ENCODE measurements at places on chromosomes 1 and 21.

- no peak for DNase-seq
Measured at GRCh38 chr1:21034725-21035628, 141.7 kb downstream of the EIF4G3 start.

DNA sequence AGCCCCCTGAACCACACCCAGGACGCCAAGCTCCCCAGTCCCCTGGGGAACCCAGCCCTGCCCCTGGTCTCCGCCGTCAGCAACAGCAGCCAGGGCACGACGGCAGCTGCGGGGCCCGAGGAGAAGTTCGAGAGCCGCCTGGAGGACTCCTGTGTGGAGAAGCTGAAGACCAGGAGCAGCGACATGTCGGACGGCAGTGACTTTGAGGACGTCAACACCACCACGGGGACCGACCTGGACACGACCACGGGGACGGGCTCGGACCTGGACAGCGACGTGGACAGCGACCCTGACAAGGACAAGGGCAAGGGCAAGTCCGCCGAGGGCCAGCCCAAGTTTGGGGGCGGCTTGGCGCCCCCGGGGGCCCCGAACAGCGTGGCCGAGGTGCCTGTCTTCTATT, 42.7 kb upstream of the ARHGEF16 start:
- DNase-seq, result no peak

DNA sequence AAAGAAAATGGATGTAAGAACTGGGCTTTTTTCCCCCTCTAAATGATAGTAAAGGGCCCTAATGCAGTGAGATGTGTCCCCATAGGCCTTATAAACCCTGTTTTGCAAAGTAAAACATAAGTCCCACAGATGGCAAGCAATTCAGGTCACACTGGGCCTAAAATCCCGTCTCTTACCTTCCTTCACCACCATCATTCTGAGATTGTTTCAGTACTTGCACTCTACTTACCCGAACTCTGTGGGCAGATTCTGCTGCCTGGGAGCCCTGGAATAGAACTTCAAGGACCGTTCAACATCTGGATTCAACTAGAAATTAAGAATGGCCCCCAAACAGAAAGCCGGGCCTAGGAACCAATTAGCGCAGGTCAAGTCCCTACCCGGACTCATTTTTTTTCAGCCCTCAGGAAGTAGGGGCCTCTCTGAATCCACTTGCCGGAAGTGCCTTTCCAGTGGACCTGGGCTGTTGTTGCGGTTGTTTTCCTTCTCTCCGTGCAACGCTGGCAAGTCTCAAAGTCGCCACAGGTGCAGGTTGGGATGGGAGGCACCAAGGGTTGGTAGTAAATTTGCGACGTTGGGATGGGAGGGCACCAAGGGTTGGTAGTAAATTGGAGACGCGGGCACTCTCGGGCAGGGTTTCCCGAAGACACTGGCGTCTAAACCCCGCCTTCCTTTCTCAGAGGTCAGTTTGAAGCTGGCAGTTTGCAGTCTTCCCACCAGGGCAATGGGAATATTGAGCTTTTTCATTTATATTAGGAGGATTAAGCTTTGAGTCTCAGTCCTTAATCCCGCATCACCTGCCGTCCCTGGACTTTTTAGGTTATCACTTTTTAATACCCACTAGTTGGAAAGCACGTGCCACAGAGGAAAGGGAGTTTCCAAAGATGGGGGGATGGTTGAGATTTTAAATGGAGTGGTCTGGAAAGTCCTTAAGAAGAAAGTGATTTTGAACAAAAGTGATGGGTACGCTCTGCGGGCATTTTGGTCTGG, at the start of gene TMEM69:
TSS of gene TMEM69 (plus strand) at position 428 of the 987 bp plus-strand sequence. CDS start 2,888 bp downstream, outside the sequence.
- DNase-seq, result peak; percentile 92

DNA sequence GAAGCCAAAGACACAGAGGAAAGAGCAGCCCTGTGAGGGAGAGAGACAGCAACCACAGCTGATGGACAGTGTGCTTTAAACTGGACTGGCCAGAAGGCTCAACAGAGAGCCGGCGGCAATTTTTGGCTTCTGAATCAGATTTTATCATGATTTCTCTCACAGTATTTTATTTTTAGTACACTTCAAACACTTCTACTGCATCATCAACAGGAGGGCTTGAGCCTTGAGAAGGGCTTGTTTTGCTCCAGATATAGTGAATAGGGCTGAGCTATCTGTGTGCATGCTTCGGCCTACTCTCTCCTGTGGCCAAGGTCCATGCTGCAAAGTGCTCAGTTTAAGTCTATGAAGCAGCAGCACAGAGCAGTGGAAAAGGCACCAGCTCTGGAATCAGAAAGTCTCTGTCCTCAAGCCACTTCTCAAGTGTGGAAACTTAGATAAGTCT, 33.3 kb downstream of the ADCY10 start:
- peak; percentile 53 for DNase-seq

GRCh38 chr1:9230869-9231533, 3.6 kb upstream of the H6PD start:
- no peak for DNase-seq

GRCh38 chr1:67174716-67175284, 8.5 kb downstream of the IL23R start:
- no peak for DNase-seq

- peak; percentile 19 for DNase-seq
Measured at GRCh38 chr1:47325528-47325927, 8.1 kb upstream of the CMPK1 start.

- DNase-seq, result peak; percentile 97
Measured at GRCh38 chr1:221708076-221708571, 33.8 kb downstream of the DUSP10 start.

DNA sequence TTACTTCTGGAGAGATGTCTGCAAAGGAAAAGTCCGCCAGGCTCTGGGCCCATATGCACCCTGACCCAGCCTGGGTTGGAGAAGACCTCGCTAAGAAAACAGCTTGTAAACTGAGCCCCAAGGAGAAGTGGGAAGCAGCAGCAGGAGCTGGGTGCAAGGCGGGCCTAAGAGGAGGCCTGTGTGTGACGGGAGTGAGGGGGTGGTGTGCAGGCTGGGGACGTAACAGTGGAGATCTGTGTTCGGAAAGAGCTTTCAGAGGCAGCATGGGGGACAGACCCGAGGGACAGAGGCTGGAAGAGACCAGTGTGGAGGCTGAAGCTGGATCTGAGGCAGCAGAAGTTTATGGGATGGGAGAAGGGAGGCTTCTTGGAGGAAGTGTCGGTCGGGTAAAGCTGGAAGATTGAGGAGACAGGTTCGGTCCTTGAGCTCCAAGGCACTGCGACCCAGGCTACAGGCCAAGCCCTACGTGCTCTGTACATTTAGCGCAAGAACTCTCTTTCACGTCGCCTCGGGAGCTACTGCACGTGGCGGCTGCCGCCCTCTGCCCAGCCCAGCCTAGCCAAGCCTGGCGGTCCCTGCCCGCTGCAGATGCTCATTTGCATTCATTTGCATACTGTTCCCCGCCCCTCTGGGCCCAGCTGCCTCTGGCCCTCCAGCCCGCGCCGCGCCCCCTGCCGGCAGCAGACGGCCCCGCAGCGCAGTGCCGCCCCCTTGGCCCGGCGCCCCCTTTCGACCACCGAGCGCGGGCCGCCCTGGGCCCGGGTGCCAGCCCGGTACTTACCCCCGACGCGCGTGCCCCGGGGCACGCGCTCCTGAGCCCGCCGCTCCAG, 6.3 kb downstream of the HPCA start:
- peak; percentile 11 for DNase-seq
